Activated T-helper 1 cell treated with anti-CD3 and anti-CD28 coated beads, Interleukin-12 subunit alpha, Interleukin-12 subunit beta, Interleukin-2, Interleukin-4 antibody, amounts not matched to agents 30 ng/mL and 10 ng/mL and 1 ng/mL, durations not matched to agents 14 hours and 24 hours and 36 hours (primary cell): ENCODE measurements at places on chromosomes 7 and 10. TPM values are rescaled to one million over a fixed set of nuclear protein-coding genes. Genes with fewer than 3 reads are reported as not detected.

- H3K4me3 ChIP-seq: no peak overlapping the region
- H3K36me3 ChIP-seq: no peaks in the 10 kb centered on the region
- no peak overlapping the region for H3K27ac ChIP-seq
Observed at GRCh38 chr10:62895063-62895462, 78.9 kb upstream of the EGR2 start.

DNA sequence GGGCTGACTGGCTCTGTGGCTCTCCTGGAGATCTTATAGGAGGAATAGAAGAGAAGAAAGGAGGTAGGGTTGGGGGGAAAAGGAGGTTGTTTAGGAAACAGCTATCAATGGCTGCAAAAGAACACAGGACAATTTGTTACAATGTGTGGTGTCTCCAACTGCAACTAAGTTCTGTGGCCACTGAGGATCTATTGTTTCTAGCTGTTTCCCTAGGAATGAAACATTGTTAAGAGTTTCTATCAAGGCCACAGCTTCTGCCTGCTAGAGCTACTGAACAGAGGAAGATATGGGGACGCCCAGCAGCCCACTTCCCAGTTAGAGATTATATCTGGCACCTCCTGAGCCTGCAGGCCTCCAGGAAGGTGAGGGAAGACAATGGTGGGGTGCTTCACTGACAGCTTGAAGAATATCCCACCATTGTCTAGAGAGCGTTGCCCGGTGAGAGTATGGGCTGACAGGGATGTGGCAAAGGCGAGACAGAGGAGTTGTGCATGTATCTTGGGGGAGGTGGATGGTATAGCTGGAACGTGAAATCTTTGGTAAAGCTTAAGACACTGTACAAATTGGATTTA is 4.0 kb downstream of the SCD start:
- peaks cover 80% of the 10 kb centered on the region for H3K4me1 ChIP-seq
- peak overlapping the region; percentile 100 for H3K4me3 ChIP-seq
- no peaks in the 10 kb centered on the region for H3K27me3 ChIP-seq
- no peak for DNase-seq

GRCh38 chr7:1454542-1454941 is 4.7 kb downstream of the MICALL2 start:
- no peaks in the 10 kb centered on the region for H3K4me1 ChIP-seq
- DNase-seq: no peak
- no peak overlapping the region for H3K4me3 ChIP-seq

DNA sequence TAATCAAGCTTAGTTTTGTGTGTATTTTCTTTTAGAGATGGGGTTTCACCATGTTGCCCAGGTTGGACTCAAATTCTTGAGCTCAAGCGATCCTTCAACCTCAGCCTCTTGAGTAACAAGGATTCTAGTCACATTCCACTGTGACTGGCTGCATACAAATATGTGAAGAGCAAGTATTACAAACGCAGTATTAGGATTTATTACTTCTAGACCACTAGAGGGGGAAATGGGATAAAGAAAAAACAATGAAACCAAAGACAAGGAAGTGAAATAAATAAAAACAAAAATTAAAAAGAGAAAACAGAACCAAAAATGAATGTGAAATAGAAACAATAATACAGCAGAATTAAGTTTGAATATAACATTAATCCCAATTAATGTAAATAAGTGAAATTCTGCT is 308.7 kb downstream of the ANKRD30A start:
- H3K36me3 ChIP-seq: no peaks in the 10 kb centered on the region
- H3K27me3 ChIP-seq: no peaks in the 10 kb centered on the region
- no peak overlapping the region for H3K27ac ChIP-seq

DNA sequence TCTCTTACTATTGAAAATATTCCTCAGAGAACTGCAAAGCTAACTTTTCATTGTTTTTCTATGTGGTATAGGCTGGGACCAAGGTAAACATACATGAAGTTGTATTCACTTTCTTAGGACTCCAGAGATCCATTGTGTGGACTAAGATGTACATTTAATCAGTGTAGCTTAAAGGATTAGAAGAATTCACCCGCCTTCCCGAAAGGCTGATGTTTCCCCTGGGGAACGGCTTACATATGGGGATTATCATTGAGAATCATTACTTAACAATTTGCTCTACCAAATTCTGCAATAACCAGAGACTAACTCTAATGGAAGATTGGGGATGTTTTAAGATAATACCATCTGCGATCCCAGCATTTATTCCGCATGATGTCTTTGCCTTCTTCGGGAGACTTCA is 257.1 kb upstream of the KIAA1217 start:
- H3K4me3 ChIP-seq: no peak overlapping the region
- no peaks in the 10 kb centered on the region for H3K27me3 ChIP-seq
- DNase-seq: no peak
- H3K27ac ChIP-seq: no peak overlapping the region
- H3K36me3 ChIP-seq: no peaks in the 10 kb centered on the region

The LRIT1 gene
- total RNA-seq: not detected in 2 replicates
